ENCODE measurements at places on chromosomes 1 and 21. TPM values are rescaled to one million over a fixed set of nuclear protein-coding genes. Genes with fewer than 3 reads are reported as not detected.
A peak's percentile ranks its signal among the peaks of the same experiment; 100 is the strongest.

DNA sequence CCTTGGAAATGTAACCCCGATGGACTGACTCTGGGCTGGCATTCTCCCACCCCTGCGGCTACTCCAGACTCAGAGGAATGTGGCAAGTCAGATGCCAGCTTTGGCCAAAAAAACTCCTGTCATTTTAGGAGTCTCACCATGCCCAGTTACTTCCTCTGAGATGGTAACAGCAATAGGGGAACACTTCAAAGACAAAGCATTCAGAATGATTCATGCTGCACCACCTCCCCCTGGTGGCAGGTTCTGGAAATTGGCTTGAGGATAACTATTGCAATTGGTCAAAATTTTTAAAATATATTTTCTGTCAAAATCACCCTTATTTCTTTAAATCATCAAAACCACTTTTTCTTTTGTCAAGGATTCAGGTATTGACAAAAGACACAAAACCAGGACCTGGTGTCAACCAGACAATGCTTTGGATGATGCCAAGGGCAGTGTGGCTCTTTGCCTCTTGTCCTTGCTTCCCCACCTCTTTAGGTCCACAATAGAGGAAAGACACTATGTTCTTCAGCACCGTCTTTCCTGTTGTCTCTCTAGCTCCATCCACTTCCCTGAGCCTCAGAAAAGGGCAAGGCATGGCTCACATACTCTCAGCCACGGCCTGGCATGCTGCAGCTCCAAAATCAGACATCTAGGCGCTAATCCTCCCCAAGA is 9.9 kb upstream of the CDCA8 start:
- no peak overlapping the region for H3K27ac ChIP-seq
- no peaks in the 10 kb centered on the region for H3K4me1 ChIP-seq
- no peak overlapping the region for H3K4me3 ChIP-seq
- peaks cover 13% of the 10 kb centered on the region for H3K36me3 ChIP-seq
- H3K27me3 ChIP-seq = no peaks in the 10 kb centered on the region
- peak; percentile 19 for DNase-seq

DNA sequence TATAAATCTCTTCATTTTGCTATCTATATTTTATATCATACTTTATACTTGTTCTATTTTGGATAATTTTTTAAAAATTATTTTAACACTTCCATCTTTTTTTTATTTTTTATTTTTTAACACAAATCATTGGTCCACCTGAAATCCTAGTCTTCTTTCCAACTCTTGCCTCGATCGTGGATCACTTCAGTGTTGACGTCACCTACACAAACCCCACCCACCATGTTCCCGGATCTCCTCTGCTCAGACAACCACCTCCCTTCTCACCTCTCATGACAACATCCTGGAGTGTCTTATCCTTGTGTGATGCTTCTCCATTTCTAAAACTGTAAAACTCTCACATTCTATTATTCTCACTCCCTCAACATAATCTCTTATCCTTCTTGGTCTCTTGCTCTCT is 34.1 kb upstream of the BTG3 start:
- no peak for DNase-seq
- no peak overlapping the region for H3K4me3 ChIP-seq
- H3K27me3 ChIP-seq = no peaks in the 10 kb centered on the region
- H3K27ac ChIP-seq = no peak overlapping the region
- no peaks in the 10 kb centered on the region for H3K4me1 ChIP-seq

GRCh38 chr1:93967306-93967705 is 58.1 kb upstream of the GCLM start:
- no peak overlapping the region for H3K27ac ChIP-seq
- no peaks in the 10 kb centered on the region for H3K4me1 ChIP-seq
- no peak for DNase-seq
- H3K4me3 ChIP-seq = no peak overlapping the region
- H3K27me3 ChIP-seq = no peaks in the 10 kb centered on the region

The PROK1 gene
- polyA plus RNA-seq = 0.53 TPM

The LCE1F gene
- polyA plus RNA-seq = not detected

The DIO1 gene
- polyA plus RNA-seq = 0.09 TPM
